ENCODE measurements at places on chromosomes 7 and 10. TPM values are rescaled to one million over a fixed set of nuclear protein-coding genes. Genes with fewer than 3 reads are reported as not detected.

- DNase-seq, result peak; percentile 20
Observed at GRCh38 chr7:117323305-117323850, 520 bp upstream of the WNT2 start.

DNA sequence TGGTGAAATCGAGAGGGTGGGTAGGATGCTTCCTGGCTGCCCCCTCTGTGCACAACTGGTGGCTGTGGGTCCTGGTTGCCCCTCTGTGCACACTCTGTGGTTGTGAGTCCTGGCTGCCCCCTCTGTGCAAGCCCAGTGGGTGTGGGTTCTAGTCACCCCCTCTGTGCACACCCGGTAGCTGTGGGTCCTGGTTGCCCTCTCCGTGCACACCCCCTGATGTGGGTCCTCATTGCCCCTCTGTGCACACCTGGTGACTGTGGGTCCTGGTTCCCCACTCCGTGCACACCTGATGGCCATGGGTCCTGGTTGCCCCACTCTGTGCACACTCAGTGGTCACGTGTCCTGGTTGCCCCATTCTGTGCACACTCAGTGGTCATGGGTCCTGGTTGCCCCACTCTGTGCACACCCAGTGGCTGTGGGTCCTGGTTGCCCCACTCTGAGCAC, 20.3 kb upstream of the RET start:
- no peak for DNase-seq

GRCh38 chr7:137947046-137947445, 54.8 kb downstream of the CREB3L2 start:
- no peak for DNase-seq

- DNase-seq, result no peak
Observed at GRCh38 chr7:44111761-44112160, 7.6 kb downstream of the AEBP1 start.

GRCh38 chr7:35874886-35875285, 74.0 kb downstream of the SEPTIN7 start:
- DNase-seq, result no peak

DNA sequence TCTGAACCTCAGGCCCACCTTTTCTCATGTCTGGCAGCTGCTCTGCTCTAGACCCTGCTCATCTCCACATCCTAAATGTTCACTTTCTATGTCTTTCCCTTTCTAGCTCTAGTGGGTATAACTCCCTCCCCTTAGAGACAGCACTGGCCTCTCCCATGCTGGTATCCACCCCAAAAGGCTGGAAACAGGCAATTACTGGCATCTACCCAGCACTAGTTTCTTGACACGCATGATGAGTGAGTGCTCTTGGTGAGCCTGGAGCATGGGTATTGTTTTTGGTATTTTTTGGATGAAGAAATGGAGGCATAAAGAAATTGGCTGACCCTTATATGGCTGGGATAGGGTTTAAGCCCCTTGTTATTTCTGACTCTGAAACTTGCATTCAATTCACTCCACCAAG, 156.0 kb downstream of the EGFR start:
- no peak for DNase-seq

DNA sequence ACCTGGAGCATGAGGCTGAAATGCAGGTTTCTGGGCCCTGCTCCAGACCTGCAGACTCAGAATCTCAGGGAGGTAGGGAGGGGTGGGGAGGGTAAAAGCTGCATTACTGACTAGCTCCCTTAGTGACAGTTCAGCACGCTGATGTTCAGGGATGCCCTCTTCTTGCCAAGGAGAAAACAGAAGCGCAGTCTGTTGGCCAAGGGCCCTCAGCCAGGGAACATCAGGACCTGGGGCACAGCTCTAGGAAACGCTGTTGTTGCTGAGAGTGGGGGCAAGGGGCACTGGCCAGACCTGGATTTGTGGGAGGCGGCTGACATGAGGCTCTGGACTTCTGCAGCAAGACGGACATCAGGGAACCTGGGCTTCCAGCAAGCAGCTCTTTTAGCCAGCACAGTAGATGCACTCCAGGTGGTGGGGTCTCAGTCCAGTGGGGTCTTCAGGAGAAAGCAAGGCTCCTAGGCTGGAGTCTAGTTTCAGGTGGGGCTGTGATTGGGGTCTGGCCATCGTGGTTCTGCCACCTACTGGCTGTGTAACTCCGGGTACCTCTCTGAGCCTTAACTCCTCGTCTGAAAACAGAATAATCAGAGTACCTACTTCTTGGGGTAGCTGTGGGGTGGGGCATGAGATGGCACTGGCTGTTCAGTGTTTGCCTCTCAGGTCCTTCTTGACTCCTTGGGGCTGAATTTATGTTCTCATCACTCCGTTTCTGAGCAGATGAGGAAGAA, 72.9 kb upstream of the PRLHR start:
- no peak for DNase-seq

- DNase-seq, result no peak
Observed at GRCh38 chr10:80253266-80253962, 36.0 kb downstream of the MAT1A start.

The EPO gene
- total RNA-seq, result not detected

Data from epithelial cell of proximal tubule (primary cell).